ENCODE measurements at places on chromosomes 13 and 19.
A peak's percentile ranks its signal among the peaks of the same experiment; 100 is the strongest.

DNA sequence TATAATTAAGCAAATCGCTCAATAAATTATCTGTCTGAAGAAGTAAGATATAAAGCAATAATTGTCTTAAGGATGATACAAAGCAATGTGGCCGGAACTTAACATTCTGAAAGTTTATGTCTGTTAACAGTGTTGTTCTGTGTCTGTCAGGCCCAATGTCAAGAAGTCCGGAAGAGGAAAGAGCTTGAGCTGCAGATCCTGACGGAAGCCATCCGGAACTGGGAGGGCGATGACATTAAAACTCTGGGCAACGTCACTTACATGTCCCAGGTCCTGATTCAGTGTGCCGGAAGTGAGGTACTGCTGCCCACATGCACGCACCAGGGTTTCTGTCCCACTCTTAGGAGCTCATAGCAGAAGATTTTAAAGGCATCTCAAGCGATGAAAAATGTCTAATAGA, 45.1 kb upstream of the TEX29 start:
- DNase-seq = no peak

DNA sequence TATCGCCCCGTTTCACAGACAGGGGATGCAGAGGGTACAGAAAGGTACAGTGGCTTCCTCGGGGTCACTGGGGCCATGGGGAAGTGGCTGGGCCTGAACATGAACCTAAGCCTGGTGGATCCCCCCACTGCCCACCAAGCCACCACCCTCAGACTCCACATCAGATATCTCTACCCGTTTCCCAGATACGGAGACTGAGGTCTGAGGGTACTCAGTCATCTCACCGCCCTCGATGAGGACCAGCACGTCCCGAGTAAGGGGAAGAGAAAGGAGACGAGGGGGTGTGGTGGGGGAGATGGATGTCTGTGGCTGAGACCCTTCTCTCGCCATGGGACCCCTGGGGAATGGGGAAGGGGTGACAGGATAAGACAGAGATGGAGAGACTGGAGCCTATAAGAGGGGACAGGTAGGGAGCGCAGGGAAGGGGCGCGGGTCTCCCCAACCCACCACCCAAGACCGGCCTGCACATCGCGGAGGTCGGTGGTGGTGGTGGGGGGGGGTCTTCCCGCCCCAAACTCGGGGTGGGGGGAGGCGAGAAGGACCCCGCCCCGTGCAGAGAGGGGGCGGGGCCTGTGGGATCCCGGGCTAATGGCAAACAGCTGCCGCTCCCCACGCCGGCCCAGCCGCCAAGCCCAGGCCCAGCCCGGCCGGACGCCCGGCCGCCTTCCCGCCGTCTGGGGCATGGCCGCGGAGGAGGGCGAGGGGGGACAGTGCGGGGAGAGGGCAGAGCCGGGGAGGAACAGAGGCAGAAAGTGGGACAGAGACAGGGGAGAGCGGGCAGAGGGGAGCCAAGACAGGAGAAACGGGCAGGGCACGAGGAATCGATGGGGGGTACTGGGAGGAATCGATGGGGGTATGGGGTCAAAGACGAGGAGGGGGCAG, 698 bp downstream of the KANK2 start:
- DNase-seq = no peak

- DNase-seq = no peak
Observed at GRCh38 chr13:112241288-112241687, 134.9 kb upstream of the SPACA7 start.

DNA sequence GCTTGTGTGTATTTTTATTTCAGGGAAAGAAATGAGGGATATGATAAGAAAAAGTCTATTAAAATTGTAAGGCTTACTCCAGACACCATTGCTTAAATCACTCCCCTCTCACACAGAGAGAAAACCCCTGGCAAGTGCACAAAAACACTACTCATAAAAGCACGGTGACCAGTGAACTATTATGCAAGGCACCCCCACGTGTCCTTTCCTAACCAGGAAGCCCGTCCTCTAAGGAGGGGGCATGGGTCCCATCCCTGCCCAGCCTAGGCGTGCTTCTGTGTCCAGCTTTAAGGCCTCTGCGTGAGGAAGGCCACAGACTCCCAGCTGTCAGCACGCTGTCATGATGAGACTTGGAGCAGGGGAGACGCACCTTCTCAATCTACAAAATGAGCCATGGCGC, 83.5 kb downstream of the SLC7A1 start:
- no peak for DNase-seq

GRCh38 chr19:49932731-49933131, 3.4 kb upstream of the NUP62 start:
- DNase-seq = peak; percentile 11

Measured in activated T-helper 9 cell treated with anti-CD3 and anti-CD28 coated beads, Interleukin-2, amount 50 U/mL, for 16 hours (primary cell).